ENCODE measurements at places on chromosomes 16 and 17.

DNA sequence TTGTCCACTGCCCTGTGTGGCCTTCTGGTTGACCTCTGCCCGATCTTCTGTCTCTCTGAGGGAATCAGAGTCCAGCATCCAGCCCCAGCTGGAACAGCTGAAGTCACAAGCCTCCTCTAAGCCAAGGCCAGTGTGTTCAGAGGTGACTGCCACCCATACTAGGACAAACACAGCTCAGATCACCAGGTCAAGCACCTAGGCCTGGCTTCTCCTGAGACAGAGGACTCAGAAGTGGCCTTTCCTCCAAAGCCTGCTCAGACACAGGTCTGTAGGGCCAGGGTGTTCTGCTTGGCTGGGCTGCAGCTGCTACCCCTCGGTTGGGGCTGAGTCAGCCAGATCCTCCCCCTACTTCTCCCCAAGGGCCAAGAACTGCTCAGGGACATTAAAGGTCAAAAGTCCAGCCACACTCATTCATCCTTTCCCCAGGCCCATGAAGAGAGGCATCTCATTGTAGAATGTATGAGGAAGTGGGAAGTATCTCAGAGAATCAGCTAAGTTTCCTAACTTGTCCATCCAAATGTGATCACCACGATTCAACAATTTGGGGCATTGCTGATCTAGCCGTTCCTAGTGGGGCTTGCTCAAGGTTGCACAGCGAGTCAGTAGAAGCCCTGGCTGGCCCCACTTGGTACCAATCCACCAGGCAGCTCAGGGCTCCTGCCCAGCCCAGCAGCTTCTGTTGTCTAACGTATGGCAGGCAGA, 7.6 kb downstream of the SLC46A1 start:
- no peak for DNase-seq

- no peak for DNase-seq
Measured at GRCh38 chr17:11554042-11554441, 44.2 kb upstream of the DNAH9 start.

- DNase-seq = no peak
Measured at GRCh38 chr17:68424203-68424602, 33.1 kb downstream of the WIPI1 start.

DNA sequence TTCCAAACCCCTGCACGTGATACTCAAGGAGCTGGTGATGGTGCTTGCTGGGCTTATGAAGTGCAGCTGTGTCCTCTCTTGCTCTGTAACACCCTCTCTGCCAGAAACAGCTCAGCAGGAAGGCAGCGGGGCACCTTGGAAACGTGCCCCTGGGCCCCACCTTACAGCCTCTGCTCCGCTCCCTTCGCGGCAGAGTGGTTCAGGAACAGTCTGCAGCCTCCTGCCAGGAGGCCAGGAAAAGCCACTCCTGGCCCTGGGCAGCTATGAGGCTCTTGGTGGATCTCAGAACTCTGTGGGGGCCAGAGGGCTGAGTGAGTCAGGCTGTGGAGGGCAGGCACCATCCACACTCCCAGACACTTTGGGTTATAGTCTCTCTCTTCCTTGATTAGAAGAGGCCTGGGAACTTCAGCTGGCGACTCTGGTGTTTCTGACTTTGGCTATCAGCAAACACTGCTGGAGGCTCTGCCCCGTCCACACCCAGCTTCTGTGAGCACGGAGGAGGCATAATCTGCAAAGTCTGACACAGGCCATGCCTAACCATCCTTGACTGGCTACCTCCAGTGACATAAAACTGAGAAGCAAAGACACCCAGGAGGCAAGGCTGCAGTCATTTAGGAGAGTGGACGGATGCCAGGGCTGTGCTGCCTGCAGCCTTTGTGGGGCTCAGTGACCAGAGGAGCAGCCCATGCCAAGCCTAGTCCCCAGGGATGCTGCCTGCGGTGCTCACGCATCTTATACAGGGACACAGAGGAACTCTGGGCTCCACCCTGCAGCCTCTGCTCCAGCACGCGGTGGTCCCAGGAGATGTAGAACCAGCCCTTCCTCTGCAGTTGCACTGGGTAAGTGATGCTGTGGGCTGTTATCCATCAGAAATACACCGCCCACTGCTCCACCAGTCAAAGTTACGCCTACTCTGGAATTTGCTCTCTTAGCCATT, 65.3 kb downstream of the METRNL start:
- DNase-seq = no peak

- DNase-seq = no peak
Measured at GRCh38 chr16:69838489-69838888, 76.4 kb downstream of the WWP2 start.

- DNase-seq = no peak
Measured at GRCh38 chr17:47315451-47316266, 8.1 kb upstream of the EFCAB13 start.

DNA sequence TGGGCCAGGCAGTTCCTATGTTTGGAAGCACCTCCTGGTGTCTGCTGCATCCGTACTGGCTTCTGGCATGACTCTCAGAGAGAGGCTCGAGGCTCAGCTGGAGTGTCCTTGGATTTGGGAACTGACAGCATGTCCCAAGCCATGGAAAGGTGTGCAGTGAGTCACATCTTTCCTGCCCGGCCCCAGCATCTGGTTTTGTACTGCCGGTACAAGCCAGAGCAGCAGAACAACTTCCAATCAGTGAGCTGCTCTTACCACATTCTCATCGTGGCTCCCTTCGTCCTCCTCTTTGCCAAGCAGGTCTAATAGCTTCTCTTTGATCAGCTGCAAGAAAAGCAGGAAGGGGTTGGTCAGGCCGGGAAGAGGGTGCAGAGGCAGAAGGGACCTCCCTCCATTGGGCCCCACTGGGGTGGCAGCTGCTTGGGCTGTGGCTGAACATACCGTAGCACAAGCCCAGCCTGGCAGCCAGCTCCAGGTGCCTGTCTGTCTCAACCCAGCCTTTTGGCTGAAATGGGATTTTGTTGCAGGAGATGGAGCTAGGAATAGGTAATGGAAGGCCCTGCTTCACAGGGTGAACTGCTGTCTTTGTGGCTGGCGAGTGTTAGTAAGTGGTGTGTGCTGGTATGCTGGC, 24.2 kb downstream of the SPACA3 start:
- DNase-seq = no peak

DNA sequence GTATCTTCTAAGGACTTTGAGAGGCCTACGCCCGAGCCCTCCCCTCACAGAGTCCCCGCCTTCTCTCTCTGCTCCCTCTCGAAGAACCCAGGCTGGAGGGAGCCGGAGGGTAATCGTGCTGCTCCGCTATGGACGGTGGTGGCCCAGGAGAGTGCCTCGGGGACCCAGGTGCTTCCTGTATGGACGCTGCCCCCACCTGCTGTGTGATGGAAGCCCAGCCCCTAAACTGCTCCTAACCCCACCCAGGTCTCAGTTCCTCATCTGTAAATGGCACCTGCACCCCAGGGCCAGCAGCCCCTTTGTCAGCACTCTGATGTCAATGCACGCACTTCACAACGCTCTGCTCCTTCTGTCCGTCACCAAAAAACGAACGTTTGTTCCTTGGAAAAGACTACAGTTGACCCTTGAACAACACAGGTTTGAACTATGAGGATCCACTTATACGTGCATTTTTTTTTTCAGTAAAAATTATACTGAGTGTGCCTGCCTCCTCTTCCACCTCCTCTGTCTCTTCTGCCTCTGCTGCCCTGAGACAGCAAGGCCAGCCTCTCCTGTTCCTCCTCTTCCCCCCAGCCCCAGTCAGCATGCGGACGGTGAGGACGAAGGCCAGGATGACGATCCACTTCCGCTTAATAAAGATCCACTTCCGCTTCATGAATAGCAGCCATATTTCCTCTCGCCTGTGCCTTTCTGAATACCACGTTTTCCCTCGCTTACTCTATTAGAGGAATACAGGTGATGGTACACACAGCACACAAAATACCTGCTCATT, 118.3 kb downstream of the BANP start:
- DNase-seq = no peak

DNA sequence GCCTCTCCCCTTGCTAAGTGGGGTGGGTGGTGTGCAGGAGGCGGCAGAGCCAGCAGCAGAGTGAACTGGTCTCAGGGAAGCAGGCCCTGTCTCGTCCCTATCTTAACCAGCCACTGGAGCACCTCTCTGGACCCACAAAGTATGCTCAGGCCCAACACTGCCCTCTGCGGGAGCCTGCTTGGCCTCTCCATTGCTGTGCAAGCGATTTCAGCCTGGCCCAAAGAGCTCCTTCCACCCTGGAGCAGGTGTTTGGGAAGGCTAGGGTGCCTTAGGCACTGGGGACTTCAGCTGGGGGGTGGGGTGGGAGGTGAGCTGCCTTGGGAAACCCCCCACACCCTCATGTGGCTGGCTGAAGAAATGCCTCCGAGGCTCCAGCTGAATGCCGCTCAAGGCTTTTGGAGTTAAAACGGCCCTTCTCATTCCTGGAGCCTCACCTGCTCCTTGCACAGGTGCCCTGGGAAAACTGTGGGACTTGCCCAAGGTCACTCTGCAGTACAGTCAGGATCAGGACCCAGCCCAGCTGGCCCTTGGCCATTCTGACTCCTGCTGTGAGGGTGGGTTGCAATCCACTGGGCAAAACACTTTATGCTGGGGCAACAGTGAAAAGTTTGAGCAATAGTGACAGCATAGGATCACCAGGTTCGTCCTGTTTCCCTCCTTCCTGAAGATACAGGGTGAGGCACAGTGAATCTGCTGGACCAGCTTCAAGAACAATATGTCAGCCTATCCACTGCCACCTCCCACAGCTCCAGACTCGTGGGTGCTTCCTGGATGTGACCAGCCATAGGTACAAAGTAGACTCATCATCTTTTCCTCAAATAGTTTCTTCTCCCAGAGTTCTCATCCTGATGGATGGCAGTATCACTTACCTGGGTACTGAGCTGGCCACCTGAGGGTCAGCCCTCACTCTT, 5.9 kb upstream of the UBE2O start:
- DNase-seq = no peak

- DNase-seq = no peak
Measured at GRCh38 chr16:58850678-58851020, 116.5 kb upstream of the GOT2 start.

- DNase-seq = no peak
Measured at GRCh38 chr16:58638148-58639036, 8.8 kb upstream of the CNOT1 start.

GRCh38 chr17:65323049-65323448, 185.9 kb downstream of the RGS9 start:
- DNase-seq = no peak
